Left renal cortex interstitium (tissue), 4 donors: ENCODE measurements at places on chromosomes 11 and 22.

DNA sequence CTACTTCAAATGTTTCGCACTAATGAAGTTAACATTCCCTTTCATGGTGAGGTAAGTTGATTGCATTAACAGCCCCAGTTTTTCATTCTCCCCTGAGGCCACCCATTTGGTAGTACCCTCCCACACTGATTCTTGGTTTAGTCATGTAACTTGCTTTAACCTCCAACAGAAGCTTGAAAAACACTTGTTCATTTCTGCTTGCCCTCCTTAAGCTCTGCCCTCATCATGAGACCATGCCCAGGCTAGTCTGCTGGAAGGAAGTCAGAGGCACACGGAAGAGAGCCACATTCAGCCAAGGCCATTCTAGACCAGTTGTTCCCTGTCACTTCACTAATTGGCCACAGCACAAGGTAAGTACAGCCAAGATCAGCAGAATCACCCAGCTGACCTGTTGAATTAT, 50.7 kb upstream of the CD44 start:
- DNase-seq, result no peak

- DNase-seq, result no peak
Observed at GRCh38 chr11:132535830-132536229, 996.5 kb downstream of the OPCML start.

GRCh38 chr11:36700246-36700645, 102.2 kb upstream of the RAG2 start:
- DNase-seq, result no peak

GRCh38 chr11:11513422-11513821, 108.4 kb downstream of the GALNT18 start:
- no peak for DNase-seq

DNA sequence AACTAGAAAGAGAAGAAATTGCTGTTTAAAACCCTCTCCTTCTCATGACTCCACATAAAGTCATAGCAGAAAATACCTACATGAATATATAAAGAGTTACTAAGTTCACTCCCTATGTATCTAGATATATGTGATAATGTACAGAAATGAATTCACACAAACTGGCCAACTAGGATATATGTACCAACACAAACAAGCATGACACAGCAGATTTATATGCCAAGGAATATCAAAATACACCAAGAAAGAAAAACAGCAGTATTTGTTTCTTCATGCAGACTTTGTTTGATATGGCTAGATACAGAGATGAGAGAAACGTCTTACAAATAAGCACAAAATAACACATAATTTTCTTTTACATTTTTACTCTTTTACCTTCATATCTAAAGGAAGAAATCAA, 1.8 kb downstream of the OR51G1 start:
- no peak for DNase-seq

GRCh38 chr22:47976219-47976618, 1213.8 kb downstream of the TBC1D22A start:
- no peak for DNase-seq

DNA sequence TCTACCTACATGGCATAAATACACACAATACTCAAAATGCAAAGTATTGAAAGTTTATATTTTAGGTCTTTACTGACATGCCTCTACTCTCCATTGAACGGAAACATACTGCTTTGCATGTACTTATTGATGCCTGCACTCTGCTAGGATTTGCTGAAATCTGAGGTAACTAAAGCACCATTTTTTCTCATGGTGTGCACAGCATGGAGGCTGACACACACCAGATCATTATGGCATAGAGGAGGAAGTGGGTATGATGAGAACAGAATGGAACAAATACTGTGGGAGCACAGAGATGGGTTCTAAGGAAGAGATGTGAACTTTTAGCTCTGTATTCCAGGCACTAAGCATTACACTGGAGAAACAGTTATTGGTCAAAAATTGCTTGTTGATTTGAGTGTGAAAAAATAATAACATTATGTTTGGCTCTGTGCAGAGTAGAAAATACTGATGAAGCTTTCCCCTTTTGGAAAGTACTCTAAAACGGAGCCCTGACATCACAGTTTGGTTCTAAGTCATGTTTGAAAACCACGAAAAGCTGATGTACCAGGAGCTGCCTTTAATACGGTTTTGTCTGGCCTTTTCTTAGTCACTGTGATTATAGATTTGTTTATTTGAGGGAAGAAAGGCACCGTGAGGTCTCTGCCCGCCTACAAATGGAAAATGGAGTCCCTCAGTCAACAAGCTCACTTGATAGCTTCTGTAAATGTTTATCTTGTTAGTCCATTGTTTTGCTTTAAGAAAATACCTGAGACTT, 5.6 kb downstream of the OR52R1 start:
- no peak for DNase-seq

GRCh38 chr11:93512949-93513667, 30.1 kb downstream of the SMCO4 start:
- DNase-seq, result no peak

DNA sequence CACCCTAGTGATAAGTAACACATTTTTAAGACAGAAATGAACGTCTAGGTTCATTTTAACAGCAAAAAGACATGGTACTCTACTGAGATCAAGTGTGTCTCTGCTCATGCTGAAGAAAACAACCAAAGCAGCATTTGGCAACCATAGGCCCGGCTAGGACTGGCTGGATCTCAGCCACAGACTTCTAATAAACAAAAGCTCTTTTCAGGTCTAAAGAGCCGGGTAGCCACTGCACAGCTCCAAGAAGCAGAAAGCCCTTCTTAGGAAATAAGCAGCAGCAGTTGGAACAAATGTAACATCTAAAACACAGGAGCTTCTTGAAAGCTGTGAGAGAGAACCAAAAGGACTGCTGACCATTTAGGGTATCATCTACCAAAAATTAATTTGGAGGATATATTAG, 37.6 kb downstream of the PITPNB start:
- DNase-seq, result no peak

- no peak for DNase-seq
Observed at GRCh38 chr22:32339190-32340012, 18.3 kb upstream of the RFPL3 start.

- no peak for DNase-seq
Observed at GRCh38 chr11:33634291-33634834, 66.3 kb downstream of the C11orf91 start.

DNA sequence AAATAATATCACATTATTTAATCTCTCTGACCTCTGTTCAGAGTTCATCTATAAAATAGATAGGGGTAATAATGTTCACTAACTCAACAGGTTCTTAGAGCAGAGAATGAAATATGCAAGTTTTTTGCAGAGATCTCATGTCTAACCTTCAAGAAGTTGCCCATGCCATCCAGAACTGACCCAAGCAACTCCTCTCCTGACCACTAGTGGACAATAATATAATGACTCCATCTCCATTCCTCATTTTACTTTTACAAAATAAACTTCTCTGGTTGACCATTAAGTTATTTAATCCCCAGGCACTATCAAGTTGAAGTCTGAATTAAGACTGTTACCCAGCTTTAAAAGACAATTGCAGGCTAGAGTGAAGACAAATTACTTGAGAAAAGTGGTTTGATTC, 382.6 kb downstream of the KCNA4 start:
- no peak for DNase-seq

GRCh38 chr11:57081356-57081755, 92.6 kb downstream of the OR5AK2 start:
- DNase-seq, result no peak

DNA sequence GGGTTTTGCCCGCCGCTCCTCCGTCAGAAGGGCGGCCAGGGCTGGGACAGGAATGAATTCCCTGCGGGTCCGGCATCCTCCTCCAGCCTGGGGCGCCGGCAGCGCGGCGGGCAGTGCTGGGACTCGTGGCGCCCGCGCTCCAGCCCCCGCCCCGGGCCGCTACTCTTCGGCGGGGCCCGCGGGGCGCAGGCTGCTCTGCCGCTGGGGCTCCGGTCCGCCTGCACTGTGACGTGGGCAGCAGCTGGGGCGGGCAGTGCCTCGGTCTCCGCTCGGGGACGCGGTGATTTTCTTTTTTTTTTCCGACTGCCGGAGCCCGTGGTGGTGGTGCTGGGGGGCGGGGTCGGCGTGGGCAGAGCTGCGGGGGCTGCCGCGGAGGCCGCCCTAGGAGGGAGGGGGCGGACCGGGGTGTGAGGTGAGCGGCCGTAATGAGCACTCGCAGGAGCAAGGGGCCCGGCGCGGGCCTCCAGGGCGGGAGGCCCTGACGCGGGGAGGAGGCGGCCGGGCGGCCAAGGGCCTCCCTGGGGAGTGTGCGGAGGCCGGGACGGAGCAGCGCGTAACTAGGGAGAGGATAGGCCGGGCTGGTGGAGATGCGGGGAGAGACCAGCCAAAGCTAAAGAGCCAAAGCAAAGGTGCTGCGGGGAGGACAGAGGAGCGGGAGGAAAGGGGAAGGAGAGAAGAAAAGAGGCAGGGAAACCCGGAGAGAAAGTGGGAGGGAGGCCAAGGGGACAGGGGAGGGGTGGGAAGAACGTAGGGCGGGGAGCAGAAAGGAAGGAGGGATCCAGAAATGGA, 73.3 kb upstream of the ZBED5 start:
- peak; percentile 74 for DNase-seq

DNA sequence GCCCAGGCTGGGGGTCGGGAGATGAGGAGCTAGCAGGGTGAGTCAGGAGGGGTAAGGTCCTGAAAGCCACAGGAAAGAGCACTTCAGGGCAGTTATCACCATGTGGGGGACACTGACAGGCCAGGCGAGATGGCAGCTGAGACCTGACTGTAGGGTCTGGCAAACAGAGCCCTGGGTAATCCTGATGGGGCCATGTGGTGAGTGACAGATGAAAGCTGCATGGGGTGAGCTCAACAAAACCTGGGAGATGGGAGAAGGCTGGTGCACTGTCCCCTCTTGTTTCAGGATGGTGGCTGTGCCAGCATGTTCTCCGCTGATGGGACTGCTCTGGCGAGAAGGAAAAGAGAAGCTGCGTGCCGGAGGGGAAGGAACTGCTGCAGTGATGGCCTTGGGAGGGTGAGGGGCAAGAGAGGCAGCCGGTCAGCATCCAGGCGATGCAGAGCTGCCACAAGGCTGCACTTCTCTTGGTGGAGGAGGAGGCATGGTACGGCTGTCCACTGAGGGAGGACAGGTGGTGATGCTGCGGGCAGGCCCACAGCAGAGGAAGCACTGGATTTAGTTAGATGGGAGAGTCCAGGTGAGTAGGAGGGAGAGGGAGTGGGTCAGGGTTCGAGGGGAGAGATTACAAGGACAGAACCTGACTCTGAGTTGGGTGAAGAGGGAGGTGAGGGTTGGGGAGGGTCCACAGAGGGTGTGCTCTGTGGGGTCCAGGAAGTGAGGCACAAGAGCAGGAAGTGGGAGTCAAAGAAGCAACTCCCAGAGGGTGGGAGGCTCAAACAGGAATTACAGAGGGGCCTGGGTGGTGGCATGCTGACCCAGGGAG, 3.8 kb downstream of the TOP3B start:
- no peak for DNase-seq
